ENCODE measurements at places on chromosomes 1 and 21.

- no peak for DNase-seq
Measured at GRCh38 chr1:185450917-185451316, 133.9 kb upstream of the IVNS1ABP start.

DNA sequence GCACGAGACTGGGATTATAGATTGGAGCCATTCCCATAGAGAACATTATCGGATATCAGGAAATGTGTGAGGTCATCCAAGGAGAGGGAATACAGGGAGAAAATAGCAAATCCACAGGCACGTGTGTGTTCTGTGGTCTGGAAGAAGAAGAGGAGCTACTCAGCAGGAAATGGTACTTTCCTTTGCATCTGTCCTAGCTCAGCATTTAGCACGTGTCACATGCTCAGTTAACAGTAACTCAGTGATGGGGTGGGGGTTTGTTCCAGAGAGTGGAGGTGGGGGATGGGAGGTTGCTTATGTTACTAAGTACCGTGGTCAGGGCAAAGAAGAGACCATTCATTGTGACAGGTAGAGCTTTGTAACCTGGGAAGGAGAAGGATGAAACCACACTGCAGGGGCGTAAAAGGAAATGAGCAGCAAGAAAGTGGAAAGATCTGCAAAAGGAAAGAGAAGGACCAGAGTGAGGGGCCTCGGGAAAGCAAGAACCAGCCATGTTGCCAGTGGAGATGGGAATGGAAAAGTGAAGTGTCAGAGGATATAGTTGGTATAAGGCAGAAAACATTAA lies 100.4 kb downstream of the ATP5PO start:
- DNase-seq: no peak

- no peak for DNase-seq
Measured at GRCh38 chr1:92990828-92991227, 29.6 kb upstream of the DIPK1A start.

- DNase-seq: no peak
Measured at GRCh38 chr1:2547210-2548067, 8.7 kb upstream of the TNFRSF14 start.

DNA sequence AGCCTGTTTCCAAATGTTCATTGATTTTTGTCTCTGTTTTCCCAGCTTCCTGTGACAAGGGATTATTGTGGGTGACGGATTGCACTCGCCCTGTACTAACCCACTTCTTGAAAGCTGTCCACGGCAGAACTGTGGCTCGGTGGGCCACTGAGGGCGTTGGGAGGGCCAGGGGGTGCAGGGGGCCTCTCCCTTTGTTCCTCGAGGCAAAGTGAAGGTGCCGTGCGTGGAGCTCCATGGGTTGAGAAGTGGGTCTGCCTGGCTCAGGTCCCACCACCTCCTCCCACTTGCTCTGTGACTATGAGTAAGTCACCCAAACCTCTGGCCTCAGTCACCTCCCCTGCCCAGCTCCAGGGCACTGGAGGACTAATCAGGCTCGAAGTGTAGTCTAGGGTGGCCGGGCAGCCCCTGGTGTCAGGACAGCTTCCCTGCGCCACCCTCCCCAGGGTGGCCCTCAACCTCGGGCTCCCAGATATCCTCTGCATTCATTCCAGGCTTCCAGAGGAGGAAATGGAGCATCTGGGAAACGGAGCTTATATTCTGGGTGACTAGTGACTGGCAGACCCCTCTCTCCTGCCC lies 148.6 kb downstream of the NPHP4 start:
- DNase-seq: peak; percentile 46

- DNase-seq: no peak
Measured at GRCh38 chr1:94285031-94285654, 47.8 kb upstream of the ARHGAP29 start.

GRCh38 chr1:67766141-67766978 lies 66.9 kb downstream of the GNG12 start:
- no peak for DNase-seq

- DNase-seq: no peak
Measured at GRCh38 chr1:180631194-180631765, 542 bp upstream of the XPR1 start.

GRCh38 chr21:14889080-14889810 lies 175.6 kb downstream of the NRIP1 start:
- DNase-seq: no peak

DNA sequence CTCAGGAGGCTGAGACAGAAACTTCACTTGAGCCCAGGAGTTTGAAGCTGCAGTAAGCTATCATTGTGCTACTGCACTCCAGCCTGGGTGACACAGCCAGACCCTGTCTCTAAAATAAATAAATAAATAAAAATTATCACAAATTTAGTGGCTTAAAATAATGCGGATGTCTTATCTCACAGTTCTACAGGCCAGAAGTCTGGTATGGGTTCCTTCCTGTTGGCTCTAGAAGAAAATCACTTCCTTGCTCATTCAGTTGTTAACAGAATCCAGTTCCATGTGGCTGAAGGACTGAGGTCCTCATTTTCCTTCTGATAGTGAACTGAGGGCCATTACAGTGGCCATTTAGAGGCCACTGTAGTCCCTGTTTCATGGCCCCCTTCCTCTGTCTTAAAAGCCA lies 94.6 kb upstream of the S1PR1 start:
- no peak for DNase-seq

GRCh38 chr1:167223144-167224103 lies 2.7 kb downstream of the POU2F1 start:
- no peak for DNase-seq

DNA sequence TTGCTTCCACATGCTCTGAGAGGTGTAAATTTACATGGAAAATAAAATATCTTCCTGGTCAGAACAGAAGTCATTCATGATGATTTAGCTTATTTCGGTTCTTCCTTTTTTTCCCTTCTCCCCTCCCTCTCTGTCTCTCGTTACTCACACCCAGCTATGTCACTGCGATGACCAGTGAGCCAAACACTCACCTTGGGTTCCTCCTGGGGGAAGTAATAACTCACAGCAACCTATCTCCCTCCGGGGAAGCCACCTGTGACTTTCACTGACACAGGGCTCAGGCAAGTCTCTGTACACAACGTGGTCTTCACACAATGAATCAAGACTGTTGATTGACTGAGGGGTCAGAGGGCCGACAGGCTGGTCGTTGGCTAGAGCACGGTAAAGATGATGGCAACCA lies 135.3 kb upstream of the VANGL1 start:
- DNase-seq: no peak

DNA sequence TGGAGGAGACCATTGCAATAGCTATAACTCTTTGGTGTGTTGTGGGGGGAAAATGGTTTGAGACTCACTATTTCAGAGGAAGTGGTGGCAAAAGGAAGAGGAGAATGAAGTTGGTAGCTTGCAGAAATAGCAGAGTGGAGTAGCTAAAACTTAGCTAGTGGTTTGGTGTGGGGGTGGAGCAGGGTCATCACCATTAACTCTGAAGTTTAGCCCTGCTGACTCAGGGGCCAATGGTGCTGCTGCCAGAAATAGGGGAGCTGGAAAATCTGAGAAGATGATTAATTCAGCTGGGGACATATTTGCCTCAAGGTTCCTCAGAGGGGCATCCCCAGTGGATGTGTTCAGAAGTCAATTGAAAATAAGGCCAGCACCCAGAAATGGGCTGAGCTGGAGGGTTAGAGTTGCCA lies 65.4 kb downstream of the RUNX1 start:
- DNase-seq: no peak

- no peak for DNase-seq
Measured at GRCh38 chr1:63198871-63199394, 123.4 kb upstream of the FOXD3 start.

DNA sequence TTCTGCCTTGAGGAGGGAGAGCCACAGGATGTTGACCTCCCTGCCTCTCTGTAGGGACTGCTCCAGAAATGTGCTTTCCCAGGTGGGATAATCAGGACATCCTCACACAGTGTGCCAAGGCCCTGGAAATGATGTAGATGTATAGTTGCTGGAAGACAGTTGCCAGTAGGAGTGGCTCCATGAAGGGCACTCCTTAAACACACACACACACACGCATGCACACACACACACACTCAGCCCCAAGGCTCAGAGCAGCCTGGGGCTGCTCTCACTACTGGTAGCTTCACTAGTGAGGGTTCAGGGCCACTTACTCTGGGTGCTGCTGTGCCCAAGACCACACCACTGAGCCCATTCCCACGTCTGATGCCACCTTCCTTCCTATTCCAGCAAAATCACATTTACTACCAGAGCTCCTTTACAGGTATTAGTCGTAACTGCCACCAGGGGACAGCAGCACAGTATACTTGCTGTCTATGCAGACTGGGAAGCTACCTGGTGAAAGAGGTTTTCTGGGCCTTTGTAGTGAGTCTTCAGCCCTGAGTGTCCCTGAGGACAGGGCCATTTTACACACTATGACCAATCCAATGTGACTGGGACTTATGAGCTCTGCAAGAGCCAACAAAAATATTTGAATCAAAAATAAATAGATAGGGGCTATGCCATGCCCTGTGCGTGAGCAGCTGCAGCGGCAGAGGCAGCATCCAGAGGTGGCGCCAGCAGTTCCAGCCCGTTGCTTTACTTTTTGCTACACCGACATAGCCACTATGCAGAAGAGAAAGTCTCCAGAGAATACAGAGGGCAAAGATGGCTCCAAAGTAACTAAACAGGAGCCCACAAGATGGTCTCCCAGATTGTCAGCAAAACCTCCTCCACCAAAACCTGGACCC lies 15.0 kb downstream of the CRNN start:
- peak; percentile 30 for DNase-seq

Measured in upper lobe of left lung (tissue), 6 donors.